ENCODE measurements at places on chromosomes 1 and 21.

DNA sequence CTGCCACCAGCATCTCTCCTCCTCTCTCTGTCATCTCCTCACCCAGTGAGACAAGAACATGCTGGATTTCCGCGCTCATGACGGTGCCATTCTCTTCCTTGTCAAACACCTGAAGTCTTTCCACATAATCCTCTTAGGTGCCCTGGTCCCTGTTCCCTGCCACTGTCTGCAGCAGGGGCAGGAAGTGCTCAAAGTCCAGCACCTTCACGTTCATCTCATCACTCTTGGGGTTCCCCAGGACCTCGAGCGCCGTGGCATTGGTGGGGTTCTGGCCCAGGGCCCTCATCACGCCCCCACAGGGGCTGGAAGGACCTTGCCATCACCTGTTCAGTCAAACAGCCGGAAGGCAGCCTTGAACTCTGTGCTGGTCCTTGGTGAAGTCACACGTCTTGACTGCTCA, 9.1 kb upstream of the AGPAT3 start:
- no peak for DNase-seq

DNA sequence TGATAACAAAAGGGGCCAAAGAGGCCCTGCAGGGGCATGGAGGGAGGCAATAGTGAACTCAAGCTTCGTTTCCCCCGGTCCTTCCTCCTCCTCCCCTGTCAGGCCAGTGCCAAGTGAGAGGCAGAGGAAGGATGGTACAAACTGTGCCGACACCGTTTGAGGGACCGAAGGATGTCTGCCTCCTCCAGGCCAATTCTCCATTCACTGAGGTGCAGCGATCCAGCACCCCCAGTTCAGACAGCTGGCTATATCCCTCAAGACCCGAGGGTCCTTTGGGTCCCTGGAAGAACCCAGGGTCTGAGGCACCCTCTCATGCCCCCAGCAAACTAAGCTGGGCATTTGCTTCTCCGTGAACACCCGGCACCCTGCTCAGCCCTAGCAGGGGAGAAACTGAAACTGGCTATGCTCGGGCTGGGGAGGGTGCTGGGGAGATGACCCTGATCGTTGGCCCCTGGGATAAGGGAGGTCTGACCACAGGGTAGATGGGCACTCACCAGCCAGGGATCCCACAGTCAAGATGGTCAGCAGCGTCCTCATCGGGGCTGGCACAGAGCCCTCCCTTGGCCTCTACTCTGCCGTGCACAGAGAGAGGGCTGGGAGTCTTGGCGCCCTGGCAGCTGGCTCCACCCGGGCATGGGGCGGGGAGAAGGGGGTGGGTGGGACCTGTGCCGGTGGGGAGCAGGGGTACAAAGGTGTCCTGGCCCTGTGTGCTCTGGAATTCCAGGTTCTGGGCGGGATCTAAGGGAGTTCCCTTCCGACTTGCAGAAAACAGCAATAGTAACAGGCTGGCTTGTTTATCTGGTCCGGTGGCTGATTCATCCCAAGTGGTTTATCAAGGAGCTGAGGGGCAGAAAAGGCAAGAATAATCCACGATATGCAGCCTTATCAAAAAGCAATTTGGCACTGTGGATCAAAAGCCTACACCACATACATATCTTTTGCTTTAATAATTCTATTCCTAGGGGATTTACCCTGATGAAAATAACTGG, at the start of gene IL22RA1:
Gene IL22RA1 (minus strand): TSS at position 595 of the 989 bp plus-strand sequence. CDS start 58 bp downstream, at position 537.
- DNase-seq = no peak

DNA sequence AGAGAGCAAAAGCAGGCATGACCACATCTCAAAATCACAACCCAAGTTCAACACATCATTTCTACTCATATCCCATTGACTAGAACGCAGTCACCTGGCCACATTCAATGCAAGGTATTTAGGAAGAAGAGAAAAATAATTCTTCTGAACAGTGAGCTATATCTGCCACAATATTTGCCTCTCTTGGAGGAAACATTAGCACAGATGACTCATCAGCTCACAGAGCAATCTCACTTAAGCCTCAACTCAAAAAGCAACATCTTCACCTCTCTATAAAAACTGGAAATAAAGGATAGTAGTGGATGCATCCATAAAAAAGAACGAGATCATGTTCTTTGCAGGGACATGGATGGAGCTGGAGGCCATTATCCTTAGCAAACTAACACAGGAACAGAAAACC, 143.9 kb upstream of the FMN2 start:
- DNase-seq = no peak

- DNase-seq = no peak
These were observed 25.1 kb downstream of the SNAP47 start for GRCh38 chr1:227760377-227760776.

- DNase-seq = peak; percentile 16
These were observed 74.2 kb downstream of the SIK1 start for GRCh38 chr21:43352568-43353281.

DNA sequence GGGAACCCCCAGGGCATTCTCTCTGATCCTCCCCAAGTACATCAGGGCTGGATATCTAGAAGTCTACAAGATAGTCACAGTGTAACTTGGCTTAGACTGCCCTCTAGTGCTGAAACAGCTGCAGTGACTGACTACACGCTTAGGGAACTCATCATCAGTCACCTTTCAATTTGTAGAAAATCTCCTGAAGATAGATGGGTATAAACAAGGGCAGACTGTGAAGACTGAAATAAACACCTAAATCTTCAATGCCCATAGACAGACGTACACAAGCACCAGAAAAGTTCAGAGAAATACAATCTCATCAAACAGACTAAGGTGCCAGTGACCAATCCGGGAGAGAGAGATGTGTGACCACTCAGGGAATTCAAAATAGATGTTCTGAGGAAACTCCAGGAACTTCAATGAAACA, 46.6 kb downstream of the PACC1 start:
- DNase-seq = peak; percentile 61

GRCh38 chr1:62897788-62898187, 113.9 kb downstream of the ATG4C start:
- DNase-seq = no peak

GRCh38 chr1:241079047-241079446, 278.0 kb downstream of the RGS7 start:
- DNase-seq = no peak

GRCh38 chr1:36842448-36842847, 191.9 kb downstream of the GRIK3 start:
- DNase-seq = no peak

DNA sequence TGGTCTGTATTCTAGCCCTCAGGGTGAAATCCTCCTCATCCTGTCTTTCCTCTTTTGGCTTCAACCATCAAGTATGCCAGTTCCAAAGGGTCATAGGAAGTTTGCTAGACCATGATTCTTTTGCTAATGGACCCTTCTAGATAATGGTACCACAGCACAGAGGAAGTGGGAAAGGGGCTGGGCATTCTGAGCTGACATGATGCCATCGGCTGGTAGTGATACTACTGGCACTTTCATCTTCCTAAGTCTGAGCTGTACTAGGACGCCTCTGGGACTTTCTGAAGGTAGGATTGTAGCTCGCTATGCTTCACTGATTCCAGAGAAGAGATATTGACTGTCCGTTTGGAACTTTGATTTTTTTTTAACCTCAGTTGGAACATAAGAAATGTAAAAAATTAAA, 11.4 kb downstream of the FASLG start:
- DNase-seq = no peak

DNA sequence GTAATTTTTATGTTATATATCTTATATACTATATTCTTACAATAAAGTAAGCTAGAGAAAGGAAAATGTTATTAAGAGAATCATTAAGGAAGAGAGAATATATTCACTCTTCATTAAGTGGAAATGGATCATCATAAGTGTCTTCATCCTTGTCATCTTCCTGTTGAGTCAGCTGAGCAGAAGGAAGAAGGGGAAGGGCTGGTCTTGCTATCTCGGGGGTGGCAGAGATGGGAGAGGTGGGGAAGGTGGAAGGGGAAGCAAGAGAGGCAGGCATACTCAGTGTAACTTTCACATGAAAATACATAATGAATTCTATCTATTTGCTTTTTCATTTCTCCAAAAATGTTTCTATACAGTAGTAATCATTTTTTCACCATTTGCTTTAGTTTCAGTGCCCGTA, 5.1 kb downstream of the DNASE2B start:
- DNase-seq = peak; percentile 19

DNA sequence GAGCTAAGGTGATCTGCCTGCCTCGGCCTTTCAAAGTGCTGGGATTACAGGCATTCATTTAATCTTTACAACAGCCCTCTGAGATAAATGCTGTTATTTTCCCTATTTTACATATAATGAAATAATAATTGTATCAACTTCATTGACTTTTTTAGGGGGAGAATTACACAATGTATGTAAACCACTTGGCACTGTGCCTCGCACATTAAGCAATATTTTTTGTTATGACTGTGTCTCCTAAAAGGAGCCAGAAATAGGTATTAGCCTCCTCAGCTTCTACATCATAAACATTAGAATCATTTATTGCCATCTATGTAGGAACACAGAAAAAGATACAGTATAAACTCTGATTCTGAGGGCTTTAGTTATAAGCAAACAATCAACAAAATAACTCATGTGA, 1.1 kb upstream of the DNAJC28 start:
- DNase-seq = peak; percentile 69

DNA sequence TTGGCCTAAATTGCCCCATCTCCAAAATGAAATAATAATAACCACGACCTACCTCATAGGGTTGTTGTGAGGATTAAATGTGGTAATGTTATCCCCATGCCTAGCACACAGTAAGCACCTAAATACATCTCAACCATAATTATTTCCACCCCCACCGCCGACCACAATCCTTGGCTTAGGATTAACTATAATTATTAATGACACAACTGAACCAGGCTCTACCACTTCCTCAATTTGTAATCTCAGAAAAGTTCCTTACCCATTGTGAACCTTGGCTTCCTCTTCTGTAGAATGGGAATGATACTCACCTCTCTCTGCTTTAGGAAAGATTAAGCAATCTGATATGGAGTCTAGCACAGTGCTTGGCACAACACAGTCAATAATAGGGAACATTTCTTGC, 44.3 kb upstream of the TACSTD2 start:
- DNase-seq = peak; percentile 82

DNA sequence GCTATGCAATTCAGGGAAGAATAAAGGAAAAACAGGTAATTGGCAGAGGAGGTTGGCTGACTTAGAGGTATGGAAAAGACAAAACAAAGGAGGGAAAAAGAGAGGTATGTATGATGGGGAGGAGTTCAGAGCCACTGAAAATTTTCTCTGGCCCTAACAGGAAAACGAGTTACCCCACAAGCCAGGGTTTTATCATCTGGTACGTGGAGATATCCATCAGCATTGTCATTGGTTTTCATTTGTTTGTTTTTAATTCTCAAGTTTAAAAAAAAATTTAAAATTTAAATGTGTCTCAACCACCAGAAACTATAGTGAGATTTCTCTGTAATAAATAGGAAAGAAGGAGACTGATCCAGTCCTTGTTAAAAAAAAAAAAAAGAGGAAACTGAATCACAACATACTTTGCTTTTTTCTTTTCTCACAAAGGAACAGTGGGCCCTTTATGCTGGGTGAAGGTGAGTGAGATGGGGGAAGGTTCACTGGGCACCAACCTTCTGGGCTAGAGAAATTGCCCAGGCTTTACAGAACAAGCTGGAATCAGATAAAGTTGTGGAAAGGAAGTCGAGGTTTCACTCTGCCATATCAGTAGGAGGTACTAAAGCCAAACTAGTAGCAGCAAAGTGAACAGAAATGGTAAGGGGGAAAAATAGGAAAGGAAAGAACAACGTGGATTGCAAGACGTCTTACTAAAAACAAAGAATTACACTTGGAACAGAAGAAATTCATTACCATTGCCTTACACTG, 2.7 kb downstream of the IFNAR2 start:
- DNase-seq = no peak

- no peak for DNase-seq
These were observed 18.0 kb downstream of the ZMYM1 start for GRCh38 chr1:35097224-35097623.
